ENCODE measurements at places on chromosomes 11 and 22. TPM values are rescaled to one million over a fixed set of nuclear protein-coding genes. Genes with fewer than 3 reads are reported as not detected.

The APOC3 gene
- total RNA-seq = 3.0 TPM

DNA sequence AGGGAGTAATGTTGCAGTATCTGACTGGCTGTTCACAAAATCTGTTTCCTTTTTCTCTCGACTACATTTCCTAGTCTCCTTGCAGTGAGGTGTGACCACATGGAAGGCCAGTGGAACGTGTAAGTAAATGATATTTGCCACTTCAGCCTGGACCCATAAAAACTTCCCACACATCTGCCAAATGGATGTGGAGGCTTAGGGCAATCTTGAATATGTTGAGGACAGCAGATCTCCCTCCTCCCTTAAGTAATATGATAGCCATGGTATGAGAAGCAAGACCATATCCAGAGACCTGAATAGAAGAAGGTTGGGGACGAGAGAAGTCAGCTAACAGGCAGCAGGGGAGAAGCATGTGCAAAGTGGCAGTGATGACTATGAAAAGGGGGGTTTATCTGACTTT is 33.0 kb upstream of the C11orf87 start:
- DNase-seq = no peak

- DNase-seq = no peak
Measured at GRCh38 chr11:34652191-34652973, 31.5 kb downstream of the EHF start.

DNA sequence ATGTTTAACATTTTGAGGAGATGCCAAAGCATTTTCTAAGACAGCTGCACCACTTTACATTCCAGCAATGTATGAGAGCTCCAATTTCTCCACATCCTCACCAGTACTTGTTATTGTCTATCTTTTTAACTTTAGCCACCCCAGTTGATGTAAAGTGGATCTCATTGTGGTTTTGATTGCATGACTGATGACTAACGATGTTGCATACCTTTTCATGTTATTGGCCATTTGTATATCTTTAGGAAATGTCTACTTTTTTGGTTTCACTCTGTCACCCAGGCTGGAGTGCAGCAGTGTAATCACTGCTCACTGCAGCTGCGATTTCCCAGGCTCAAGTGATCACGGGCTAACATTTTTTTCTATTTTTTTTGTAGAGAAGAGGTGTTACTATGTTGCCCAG is 8.9 kb downstream of the TTC28 start:
- DNase-seq = no peak

The ROBO4 gene
- total RNA-seq = 4.8 TPM

DNA sequence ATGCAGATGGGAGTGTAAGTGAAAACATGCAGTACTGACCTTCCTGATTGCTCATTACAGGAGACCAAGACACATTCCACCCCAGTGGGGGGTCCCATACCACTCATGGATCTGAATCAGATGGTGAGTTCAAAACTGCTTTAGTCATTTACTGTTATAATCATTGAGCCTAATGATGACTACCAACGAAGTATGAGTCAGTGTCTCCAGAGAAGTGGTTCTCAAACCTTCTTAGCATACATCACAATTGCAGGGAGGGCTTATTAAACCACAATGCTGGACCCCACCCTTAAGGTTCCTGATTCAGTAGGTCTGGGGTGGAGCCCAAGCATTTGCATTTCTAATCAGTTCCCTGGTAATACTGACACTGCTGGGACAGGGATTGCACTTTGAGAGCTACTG is 75.8 kb downstream of the CD44 start:
- no peak for DNase-seq

Measured in transverse colon (tissue), 4 donors.